ENCODE measurements at places on chromosomes 6 and 20.

GRCh38 chr6:16217156-16217721, 21.1 kb upstream of the GMPR start:
- no peak for DNase-seq
- no peaks in the 10 kb centered on the region for H3K36me3 ChIP-seq
- H3K4me1 ChIP-seq = no peaks in the 10 kb centered on the region
- no peak overlapping the region for H3K27ac ChIP-seq
- H3K4me3 ChIP-seq = no peak overlapping the region

GRCh38 chr6:106563614-106564013, 65.7 kb downstream of the RTN4IP1 start:
- H3K27ac ChIP-seq = no peak overlapping the region
- no peaks in the 10 kb centered on the region for H3K27me3 ChIP-seq
- no peak overlapping the region for H3K4me3 ChIP-seq
- DNase-seq = no peak
- H3K4me1 ChIP-seq = no peaks in the 10 kb centered on the region
- peaks cover 81% of the 10 kb centered on the region for H3K36me3 ChIP-seq

DNA sequence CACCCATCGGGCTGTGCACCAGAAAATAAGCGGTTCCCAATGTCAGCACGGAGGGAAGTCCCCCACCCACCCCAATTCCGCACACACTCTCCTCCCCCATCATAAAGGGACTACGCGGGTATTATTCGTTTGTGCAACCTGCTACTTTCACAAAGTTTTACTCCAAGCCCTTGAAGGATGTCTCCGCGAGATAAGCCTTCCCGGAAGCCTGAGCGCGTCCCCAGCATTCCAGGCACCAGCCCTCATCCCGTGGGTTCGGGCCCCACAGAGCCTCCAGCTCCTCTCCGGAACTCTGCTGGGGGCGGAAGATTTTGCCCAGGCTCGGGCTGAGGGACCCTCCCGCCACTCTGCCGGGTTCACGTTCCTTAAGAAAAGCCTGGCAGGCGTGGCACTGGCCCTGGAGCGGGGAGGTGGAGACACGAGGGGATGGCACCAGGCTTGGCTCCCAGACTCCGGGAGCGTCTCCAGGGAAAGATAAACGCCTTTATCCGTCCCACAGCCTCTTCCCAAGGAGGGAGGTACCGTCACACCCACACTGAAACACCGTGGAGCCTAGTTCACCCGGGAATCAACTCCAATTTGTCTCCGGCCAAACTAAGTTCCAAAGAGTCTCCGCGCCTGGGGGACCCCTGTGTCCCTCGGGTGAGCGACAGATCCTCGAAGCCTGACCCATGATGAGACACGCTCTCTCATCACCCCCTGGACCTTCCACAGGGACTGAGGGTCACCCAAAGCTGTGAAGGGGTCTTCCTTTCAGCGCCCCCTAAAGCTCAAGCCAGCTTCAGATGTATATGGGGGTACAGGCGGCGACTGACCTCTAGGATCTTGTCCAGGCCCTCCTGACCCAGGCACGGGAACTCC, 934 bp downstream of the KCNK5 start:
- no peaks in the 10 kb centered on the region for H3K36me3 ChIP-seq
- no peak for DNase-seq
- H3K27me3 ChIP-seq = peaks cover 2% of the 10 kb centered on the region
- H3K4me1 ChIP-seq = peaks cover 34% of the 10 kb centered on the region
- no peak overlapping the region for H3K27ac ChIP-seq
- peak overlapping the region; percentile 57 for H3K4me3 ChIP-seq

- peaks cover 17% of the 10 kb centered on the region for H3K36me3 ChIP-seq
- no peak overlapping the region for H3K27ac ChIP-seq
- no peaks in the 10 kb centered on the region for H3K27me3 ChIP-seq
Observed at GRCh38 chr6:130118236-130118635, 99.9 kb downstream of the L3MBTL3 start.

GRCh38 chr20:32628960-32629530, 43.9 kb upstream of the NOL4L start:
- H3K27me3 ChIP-seq = no peaks in the 10 kb centered on the region
- no peak for DNase-seq
- no peak overlapping the region for H3K27ac ChIP-seq
- H3K4me1 ChIP-seq = peaks cover 13% of the 10 kb centered on the region
- H3K36me3 ChIP-seq = no peaks in the 10 kb centered on the region

DNA sequence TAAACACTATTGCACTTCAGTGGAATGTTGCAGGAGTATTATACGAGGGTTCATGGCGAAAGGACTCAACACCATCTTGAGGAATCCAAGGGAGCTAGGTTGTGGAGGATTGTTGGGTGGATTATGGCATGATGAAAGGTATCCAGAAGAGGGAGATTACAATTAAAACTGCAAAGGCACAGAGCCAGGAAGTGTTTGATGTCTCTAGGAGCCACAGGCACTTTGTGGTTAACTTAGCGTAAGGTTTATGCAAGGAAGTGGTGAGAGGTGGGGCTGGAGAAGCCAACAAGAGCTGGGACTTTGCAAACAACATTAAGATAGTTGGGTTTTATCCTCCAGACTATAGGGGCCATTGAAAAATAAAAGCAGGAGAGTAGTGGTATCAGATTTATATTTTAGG, 86.6 kb upstream of the TPD52L1 start:
- H3K4me3 ChIP-seq = no peak overlapping the region
- no peak for DNase-seq
- H3K36me3 ChIP-seq = no peaks in the 10 kb centered on the region
- H3K27me3 ChIP-seq = no peaks in the 10 kb centered on the region

GRCh38 chr20:39464238-39464637, 502.1 kb downstream of the DHX35 start:
- H3K4me3 ChIP-seq = no peak overlapping the region
- no peaks in the 10 kb centered on the region for H3K27me3 ChIP-seq
- H3K27ac ChIP-seq = no peak overlapping the region
- DNase-seq = no peak
- H3K4me1 ChIP-seq = no peaks in the 10 kb centered on the region

GRCh38 chr6:79782792-79783580, 151.9 kb downstream of the SH3BGRL2 start:
- H3K4me3 ChIP-seq = no peak overlapping the region
- H3K36me3 ChIP-seq = no peaks in the 10 kb centered on the region
- no peak overlapping the region for H3K27ac ChIP-seq

GRCh38 chr6:157054531-157054979, 268.8 kb downstream of the TMEM242 start:
- DNase-seq = peak; percentile 68
- peak overlapping the region; percentile 35 for H3K4me3 ChIP-seq
- no peaks in the 10 kb centered on the region for H3K27me3 ChIP-seq
- H3K4me1 ChIP-seq = peaks cover 36% of the 10 kb centered on the region
- H3K27ac ChIP-seq = peak overlapping the region; percentile 79

DNA sequence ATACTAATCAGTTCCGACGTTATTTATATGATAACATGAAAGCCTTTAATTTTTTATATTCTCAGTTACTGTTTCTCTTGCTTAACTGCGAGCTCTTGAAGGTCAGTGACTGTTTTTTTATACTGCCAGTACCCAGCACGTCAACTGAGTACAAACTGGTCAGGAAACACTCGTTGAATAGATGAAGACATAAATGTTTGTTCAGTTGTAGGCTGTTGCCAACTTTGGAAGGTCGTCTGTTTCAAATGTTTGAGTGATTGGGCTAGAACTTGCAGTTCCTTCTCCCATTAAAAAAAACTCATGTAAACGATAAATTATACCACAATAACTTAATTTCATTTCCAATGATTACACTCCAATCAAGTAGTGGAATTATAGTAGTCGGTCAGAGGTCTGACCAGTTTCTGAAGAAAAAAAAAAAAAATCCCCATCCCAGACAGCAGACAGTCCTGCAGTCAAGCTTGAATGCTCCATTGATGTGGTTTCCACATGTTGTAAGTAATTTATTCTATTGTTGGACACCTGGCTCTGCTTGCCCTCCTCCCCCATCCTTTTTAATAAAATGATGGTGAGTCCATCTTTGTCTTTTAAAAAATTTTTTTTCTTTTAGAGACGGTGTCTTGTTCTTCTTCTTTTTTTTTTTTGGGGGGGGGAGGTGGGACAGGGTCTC, 81.1 kb downstream of the SASH1 start:
- H3K36me3 ChIP-seq = no peaks in the 10 kb centered on the region
- no peaks in the 10 kb centered on the region for H3K4me1 ChIP-seq
- no peak for DNase-seq
- no peak overlapping the region for H3K27ac ChIP-seq
- no peak overlapping the region for H3K4me3 ChIP-seq

- no peak overlapping the region for H3K4me3 ChIP-seq
- no peaks in the 10 kb centered on the region for H3K36me3 ChIP-seq
- no peaks in the 10 kb centered on the region for H3K4me1 ChIP-seq
- no peak for DNase-seq
Observed at GRCh38 chr6:63824722-63825121, 189.1 kb downstream of the PHF3 start.

DNA sequence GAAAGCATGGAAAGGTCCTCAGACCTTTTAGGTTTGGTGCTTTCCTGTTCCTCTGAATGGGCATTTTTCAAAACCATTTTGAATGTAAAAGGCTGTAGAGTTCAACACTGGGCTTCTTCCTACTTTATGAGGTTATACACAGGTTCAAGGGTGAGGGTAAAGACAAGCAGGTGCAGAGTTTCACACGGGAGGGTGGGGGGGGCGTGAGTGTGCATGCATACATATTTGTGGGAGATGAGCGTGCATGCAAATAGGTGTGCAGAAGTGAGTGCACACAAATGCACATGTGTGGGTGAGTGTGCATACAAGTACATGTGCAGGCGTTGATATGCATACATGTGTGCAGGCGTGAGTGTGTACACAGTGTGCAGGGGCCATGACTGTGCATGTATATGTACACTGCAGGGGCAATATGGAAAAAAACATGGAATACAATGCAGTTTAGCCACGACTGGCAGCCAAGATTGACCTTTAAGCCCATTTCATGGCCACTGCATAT, 183.1 kb downstream of the GMPR start:
- H3K4me3 ChIP-seq = peak overlapping the region; percentile 80
- peaks cover 47% of the 10 kb centered on the region for H3K4me1 ChIP-seq
- peak overlapping the region; percentile 98 for H3K27ac ChIP-seq
- H3K36me3 ChIP-seq = no peaks in the 10 kb centered on the region

- no peak for DNase-seq
- H3K27ac ChIP-seq = no peak overlapping the region
- H3K36me3 ChIP-seq = no peaks in the 10 kb centered on the region
- H3K27me3 ChIP-seq = peaks cover 11% of the 10 kb centered on the region
- H3K4me1 ChIP-seq = peaks cover 13% of the 10 kb centered on the region
- H3K4me3 ChIP-seq = no peak overlapping the region
Observed at GRCh38 chr20:31860390-31861134, 9.8 kb downstream of the DUSP15 start.

DNA sequence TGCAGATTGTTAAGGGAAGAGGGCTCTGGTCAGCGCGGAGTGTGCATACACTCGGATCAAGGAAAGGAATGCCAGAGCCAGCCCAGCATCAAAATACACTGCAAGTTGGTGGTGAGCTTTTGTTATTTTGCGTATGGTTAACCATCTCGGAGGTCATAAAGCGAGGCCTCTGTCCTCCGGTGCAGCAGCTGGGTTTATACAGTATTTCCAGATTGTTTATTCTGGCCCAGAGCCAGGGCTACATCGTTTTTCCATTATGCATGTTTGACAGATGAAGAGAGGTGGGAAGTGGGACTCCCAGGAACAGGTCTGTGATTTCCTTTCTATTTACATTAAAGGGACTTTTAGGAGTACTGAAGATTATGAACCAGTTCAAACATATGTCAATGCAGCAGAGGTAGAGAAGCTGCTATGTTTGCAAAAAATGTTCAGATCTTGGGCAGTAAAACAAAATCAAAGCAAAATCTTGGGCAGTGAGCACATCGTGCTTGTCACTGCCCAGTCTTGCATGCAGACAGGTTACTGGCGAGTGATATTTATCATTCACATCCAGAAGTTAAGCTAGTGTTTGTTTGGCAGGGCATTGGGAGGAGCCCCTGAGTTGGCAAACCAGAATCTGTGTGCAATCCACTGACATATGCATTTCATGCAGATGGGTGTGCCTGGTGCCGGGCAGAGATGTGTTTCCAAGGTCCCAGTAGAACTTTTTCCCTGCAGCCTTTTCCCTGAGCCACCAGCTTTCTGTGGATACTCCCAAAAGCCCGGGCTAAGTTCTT, 256.3 kb upstream of the TAB2 start:
- H3K4me1 ChIP-seq = peaks cover 42% of the 10 kb centered on the region
- peak overlapping the region; percentile 74 for H3K27ac ChIP-seq
- no peaks in the 10 kb centered on the region for H3K27me3 ChIP-seq
- H3K4me3 ChIP-seq = peak overlapping the region; percentile 66
- DNase-seq = no peak

- no peak overlapping the region for H3K4me3 ChIP-seq
- DNase-seq = no peak
- H3K36me3 ChIP-seq = no peaks in the 10 kb centered on the region
- H3K27ac ChIP-seq = no peak overlapping the region
Observed at GRCh38 chr6:38220069-38220723, 400.7 kb downstream of the ZFAND3 start.
